Stimulated activated CD8-positive, alpha-beta memory T cell treated with anti-CD3 and anti-CD28 coated beads, Interleukin-7, amount 100 ng/mL, for 48 hours (primary cell): ENCODE measurements at places on chromosomes 5 and 9.

GRCh38 chr5:139584137-139584536 lies 23.0 kb downstream of the UBE2D2 start:
- no peak for DNase-seq

DNA sequence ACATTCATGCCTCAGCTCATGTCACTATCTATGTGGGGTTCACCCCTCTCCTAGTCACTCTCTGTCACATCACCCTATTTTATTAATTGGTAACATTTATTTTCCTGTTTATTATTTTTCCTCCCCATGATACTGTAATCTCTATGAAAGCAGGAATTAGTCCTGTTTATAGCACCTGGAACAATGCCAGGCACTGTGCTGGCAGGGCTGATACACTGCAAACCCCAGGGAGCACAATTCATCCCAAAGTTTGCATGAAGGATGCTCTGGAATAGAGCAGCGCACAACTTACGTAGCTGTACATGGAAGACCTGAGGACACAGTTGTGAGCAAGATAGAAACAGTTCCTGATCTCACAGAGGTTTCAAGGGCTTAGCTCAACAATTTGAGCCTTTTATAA lies 103.2 kb downstream of the NSG2 start:
- no peak for DNase-seq

DNA sequence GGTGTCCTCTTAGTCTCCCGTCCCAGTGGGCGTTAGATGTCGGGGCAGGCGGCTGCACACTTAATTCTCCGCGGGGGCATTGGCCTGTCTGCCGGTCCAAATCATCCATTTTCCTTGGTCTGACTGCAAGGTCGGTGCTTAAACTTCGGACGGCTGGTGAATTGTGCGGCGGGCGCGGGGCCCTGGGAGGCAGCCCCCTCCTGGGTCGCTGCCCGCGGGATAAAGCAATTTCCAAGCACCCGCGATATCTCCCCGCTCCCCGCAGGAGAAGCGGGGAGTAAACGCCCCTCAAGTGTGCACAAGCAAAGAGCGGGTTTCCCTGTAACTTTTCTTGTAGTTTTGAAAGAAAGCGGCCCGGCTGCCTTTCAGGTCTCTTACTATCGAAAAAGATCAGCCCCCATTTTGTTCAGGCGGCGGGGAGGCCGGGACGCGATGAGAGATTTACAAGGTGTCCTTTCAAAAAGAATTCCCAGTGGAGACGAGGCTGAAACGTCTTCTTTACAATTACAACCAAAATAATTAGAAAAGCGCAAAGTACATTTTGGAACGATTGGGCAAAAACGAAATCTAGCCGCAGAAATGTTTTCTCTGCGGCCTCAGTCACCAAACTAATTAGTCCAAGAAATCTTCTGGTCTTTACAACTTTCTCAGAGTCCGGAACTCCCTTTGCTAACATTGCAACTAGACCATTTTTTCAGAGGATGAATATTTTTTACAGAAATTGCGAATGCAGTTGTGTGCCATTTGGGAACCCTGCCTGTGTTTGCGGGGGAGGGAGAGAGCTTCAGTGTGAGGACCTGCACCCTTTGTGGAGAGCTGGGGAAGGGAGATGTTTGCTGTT lies 1.8 kb downstream of the IRX1 start:
- no peak for DNase-seq

DNA sequence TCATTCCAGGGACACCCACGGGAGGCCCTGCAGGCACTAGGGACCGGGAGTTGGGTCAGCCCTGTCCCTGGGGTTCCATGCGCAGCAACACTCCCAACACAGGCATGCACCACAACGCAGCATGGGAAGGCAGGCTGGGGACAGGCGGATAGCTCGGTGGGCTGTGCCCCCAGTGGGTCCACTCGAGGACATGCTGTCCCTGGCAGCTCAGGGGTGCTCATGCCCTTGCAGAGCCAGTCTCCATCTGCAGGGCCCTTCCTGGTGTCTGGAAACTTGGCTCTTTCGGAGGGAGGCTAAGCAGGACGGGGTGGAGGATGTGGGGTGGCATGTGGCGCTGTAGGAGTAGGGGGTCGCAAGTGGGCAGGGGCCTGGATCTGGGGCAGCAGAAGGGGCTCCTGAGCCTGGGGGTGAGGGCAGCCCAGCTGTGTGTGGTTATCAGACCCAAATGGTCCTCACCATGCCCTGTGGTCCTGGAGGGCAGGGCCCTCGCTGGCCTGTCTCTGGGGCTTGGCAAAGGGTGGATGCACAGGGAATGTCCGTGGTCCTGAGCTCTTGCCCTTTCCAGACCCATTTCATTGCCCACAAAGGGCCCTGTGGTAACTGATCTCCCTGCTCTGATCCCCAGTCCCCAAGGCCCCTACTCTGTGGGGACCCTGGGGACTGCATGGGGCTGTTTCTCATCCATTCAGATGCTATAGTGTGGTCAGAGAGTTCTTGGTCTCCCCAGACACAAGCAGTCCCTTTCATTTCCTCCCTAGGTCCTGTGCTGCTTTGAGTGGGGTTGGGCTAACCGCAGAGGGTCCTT lies 90.3 kb upstream of the PHYKPL start:
- DNase-seq: no peak

- no peak for DNase-seq
Observed at GRCh38 chr5:916441-917293, 24.0 kb downstream of the TRIP13 start.

DNA sequence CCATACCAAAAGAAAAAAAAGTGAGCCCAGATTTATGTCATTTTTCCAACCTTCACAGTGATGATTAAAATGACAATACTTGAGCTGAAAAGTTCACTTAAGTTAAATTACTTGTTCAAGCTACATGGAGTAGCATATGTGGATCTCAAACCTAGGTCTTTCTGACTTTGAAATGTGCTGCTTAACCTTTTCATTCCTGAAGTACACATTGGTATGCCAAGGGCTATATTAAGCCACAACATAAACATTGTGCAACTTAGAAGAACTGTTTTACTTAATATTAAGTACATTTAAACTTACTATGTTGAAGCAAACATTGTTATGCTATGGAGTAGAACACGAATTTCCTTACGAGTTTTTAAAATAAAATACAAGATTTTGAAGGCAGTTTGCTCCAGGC lies 105.0 kb downstream of the GIN1 start:
- DNase-seq: no peak

GRCh38 chr9:79465156-79465555 lies 106.6 kb upstream of the TLE4 start:
- no peak for DNase-seq

- DNase-seq: no peak
Observed at GRCh38 chr5:2851895-2852294, 100.4 kb upstream of the IRX2 start.

DNA sequence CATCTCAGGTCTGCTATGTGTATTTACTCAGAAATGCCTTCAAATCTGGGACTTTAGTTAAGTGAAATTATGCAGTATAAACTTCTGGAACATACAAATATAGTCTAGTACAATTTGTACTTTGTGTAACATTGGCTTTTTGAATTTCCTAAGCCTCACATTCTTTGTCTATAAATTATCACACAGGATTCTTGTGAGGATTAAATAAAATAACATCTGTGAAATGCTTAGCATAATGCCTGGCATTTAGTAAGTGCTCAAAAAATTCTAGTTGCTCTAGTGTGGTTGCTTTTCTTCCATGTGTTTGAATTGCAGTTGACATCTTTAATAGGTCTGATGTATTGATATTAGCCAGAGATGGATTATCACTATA lies 2.6 kb downstream of the HMMR start:
- no peak for DNase-seq

- DNase-seq: no peak
Observed at GRCh38 chr5:43514471-43514815, 505 bp downstream of the C5orf34 start.

- no peak for DNase-seq
Observed at GRCh38 chr5:35345222-35345621, 114.9 kb upstream of the PRLR start.

DNA sequence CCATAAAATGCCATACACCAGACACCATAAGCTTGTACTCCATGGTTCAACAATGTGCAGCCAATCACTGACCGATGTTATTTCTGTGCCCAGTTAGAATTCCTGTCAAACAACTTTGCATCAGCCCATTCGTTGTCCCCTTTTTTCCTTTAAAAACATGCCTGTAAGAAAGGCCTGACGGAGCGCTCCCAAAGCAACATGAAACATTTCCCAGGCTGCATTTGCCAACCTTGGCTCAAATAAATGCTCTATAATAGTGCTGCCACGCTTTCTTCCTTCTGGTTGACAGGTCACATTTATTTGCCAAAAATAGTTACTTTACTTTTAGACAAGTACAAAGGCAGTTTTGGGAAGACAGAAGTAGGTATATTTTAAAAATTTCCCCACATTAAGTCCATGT lies 735.6 kb upstream of the PTPRD start:
- DNase-seq: no peak

DNA sequence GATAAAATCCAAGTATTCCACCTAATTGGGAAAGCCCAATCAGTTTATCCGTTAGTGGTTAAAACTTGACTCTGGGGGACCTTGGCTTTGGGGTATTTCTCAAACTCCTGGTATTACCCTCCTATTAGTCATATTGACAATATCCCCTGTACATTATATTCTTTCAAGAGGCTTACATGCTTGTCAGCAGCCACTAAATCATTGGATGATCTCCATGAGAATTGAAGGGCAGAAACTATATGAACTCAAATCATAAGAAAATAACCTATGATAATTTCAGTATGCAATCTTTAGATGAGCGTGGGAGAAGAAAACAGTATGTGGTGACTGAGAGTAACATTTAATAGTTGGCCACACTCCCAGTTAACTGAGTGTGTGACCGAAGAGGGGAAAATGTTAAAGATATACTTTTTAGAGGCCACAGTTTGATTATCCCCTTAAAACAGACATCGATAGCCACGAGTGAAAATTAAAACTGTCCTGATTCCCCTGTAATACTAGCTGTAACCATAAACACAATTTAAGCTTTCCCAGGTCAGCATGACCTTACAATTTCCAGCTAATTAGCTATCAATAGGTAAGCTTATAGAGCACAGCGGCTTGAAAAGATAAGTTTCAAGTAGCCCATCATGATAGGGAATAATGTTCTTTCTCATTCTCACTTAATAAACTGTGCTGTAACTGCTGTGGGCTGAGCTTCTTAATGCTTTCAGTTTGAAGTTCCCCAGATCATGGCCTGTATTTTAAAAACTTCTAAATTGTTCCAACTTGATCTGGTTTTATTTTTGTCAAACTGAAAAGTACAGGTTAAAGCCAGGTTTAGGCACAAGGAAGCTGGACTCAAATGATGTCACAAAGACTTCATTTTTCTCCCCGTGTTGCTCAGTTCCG lies 58.6 kb downstream of the PUM3 start:
- no peak for DNase-seq

DNA sequence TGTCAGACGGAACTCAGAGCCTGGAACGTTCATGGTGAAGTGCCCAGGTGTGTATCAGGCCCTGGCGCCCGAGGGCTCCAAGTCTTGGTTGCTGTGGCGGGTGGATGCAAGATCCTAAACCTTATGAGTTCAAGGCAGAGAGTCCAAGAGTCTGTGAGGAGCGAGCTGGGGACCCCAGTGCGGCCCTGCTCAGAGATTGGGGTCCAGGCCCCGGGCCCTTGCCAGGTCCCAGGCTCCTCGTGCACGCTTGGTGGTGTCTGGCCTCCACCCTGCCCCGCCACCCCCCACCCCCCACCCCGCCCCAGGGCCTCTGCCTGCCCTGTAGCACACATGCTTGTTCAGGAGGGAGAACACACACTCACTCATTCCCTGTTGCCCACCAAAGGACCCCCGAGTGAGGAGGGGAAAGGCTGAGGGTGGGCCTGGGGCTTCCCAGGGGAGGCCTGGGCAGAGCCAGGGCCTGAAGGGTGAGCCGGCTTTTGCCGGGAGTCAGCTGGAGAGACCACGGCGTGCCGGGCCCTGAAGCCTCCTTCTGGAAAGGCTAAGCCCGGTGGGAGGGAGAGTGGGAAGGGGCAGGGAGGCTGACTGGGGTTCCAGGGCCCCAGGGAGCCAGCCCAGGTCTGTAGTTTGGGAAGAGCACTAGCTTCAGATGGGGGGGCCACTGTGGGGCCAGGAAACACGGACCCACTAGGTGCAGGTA lies 37.1 kb downstream of the FAM163B start:
- DNase-seq: no peak

- DNase-seq: no peak
Observed at GRCh38 chr9:74803376-74804017, 84.2 kb downstream of the TRPM6 start.

DNA sequence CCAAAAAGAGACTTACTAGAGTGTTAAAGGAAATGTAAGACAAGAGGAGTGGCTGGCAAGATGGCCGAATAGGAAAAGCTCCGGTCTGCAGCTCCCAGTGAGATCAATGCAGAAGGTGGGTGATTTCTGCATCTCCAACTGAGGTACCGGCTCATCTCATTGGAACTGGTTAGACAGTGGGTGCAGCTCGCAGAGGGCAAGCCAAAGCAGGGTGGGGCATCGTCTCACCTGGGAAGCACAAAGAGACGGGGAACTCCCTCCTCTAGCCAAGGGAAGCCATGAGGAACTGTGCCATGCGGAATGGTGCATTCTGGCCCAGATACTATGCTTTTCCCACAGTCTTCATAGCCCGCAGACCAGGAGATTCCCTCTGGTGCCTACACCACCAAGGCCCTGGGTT lies 308.7 kb downstream of the AGTPBP1 start:
- DNase-seq: no peak

GRCh38 chr5:658103-658502 lies 35.0 kb downstream of the TPPP start:
- DNase-seq: no peak

DNA sequence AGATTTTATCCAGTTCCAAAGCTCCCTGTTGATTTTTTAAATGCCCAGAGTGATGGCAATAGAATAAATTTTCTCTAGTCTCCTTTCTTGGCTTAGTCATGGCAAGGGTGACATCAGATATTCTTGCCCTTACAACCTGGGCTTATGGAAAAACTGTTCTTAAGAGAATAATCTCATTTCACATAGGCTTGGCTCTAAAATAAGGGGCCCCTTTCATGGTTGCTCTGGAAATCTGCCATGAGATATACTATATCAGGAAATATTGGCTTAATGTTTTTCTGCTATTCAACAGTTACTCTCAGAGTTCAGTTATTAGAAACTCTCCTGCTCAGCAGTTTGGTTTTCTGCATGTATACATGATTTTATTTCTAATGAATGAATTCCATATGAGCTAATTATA lies 7.8 kb downstream of the HMHB1 start:
- DNase-seq: no peak

GRCh38 chr9:101132801-101133200 lies 104.3 kb downstream of the PLPPR1 start:
- DNase-seq: no peak

GRCh38 chr5:131378721-131379541 lies 115.1 kb downstream of the CDC42SE2 start:
- no peak for DNase-seq

GRCh38 chr9:126591083-126591482 lies 22.6 kb upstream of the LMX1B start:
- DNase-seq: no peak
